Naive B cell (primary cell): ENCODE measurements at places on chromosomes 16 and 17.
A peak's percentile ranks its signal among the peaks of the same experiment; 100 is the strongest.

DNA sequence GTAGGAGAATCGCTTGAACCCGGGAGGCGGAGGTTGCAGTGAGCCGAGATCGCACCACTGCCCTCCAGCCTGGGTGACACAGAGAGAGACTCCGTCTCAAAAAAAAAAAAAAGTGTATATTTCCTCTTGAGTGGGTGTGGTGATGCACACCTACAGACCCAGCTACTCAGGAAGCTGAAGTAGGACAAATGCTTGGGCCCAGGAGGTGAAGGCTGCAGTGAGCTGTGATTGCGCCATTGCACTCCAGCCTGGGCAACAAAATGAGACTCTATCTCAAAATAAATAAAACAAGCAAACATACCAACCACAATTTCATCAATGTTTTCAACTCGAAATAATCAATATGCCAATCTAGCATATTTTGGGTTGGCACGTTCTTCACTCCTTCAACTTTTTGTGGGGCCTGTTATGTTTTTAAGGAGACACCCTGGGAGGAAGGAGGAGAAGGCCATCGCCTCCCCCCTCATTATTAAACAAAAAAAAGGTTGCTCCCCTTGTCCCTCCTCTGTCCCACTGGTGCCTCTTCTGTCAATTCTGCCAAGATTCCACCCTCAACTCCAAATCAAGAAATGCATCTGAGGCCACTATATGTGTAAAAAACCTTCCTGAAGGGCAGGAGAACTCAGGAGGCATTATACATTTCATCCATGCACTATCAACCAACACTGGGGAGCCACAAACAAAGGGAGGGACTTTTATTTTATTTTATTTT, 52.4 kb upstream of the ATF7IP2 start:
- DNase-seq, result no peak
- H3K4me3 ChIP-seq, result peak overlapping the region; percentile 55
- H3K27ac ChIP-seq, result peak overlapping the region; percentile 15
- peaks cover 24% of the 10 kb centered on the region for H3K4me1 ChIP-seq
- H3K36me3 ChIP-seq, result no peaks in the 10 kb centered on the region

DNA sequence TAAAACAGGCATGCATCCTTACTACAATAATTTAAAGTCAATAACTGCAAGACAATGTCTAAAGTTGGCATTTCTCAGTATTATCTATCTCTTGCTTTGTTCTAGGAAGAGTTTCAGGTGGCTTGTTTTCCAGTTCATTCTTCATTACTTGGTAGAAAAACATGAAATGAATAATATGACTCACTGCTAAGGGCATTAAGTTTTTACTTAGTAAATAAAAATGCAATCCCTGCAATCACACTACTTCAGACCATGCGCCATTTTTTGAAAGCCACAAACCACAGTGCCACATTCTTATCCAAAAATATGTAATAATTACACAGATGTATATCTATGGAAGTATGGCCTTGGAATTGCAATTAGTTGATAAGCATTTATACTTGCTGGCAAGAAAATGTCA, 55.4 kb downstream of the CREBBP start:
- H3K27me3 ChIP-seq, result no peaks in the 10 kb centered on the region
- H3K27ac ChIP-seq, result peak overlapping the region; percentile 36
- H3K4me3 ChIP-seq, result no peak overlapping the region
- no peak for DNase-seq

DNA sequence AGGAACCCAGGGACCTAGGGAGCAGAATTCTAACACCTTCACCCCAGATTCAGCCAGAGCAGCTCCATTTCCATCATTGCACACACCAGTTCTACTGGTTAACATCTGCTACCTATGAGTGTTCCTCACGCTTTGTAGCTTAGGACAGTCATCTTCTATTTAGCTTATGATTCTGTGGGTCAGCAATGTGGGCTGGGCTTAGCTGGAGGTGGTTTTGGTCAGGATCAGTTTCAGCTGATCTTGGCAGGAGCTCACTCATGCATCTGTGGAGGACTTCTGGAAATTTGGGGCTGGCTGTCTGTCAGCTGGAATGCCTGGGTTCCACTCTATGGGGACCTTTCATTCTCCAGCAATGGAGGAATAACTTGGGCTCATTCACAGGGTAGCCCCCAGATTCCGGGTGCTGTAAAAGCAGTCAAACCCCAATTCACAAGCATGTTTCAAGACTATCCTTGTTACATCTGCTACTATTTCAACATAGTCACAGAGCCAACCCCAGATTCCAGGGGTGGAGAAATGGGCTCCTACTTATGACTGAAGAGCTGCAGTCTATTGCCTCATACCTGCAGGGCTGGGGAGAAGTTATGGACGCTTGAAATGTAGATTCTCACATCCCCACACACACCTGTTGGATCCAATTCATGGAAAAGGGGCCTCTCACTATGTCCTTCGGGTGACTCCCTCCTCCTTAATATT, 3.4 kb upstream of the HP start:
- no peak overlapping the region for H3K4me3 ChIP-seq
- DNase-seq, result no peak
- no peak overlapping the region for H3K27ac ChIP-seq
- peaks cover 6% of the 10 kb centered on the region for H3K36me3 ChIP-seq
- no peaks in the 10 kb centered on the region for H3K27me3 ChIP-seq

- H3K36me3 ChIP-seq, result no peaks in the 10 kb centered on the region
- H3K4me3 ChIP-seq, result no peak overlapping the region
- no peaks in the 10 kb centered on the region for H3K4me1 ChIP-seq
- H3K27ac ChIP-seq, result no peak overlapping the region
- no peaks in the 10 kb centered on the region for H3K27me3 ChIP-seq
- DNase-seq, result no peak
Measured at GRCh38 chr16:59907611-59908010, 1173.5 kb upstream of the GOT2 start.

GRCh38 chr17:42640121-42640520, 19.0 kb upstream of the TUBG2 start:
- no peak for DNase-seq

DNA sequence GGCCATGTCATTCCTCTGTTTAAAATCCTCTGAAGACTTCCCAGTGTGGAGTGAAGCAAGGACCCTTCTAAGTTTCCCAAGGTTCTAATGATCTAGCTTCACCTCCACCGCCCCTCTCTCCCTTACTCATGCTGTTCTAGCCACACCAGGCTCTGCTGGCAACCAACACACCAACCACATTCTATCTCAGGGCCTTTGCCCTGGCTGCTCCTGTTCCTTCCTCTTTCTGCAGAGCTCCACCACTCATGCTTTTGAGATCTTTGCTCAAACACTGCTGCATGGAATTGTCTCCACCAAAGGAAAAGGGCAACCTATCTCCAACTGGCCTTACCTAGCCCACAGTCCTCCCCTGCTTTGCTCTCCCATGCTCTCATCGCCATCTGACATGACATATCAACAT, 128.7 kb downstream of the XYLT1 start:
- peak overlapping the region; percentile 83 for H3K4me3 ChIP-seq
- peak overlapping the region; percentile 64 for H3K27ac ChIP-seq
- no peaks in the 10 kb centered on the region for H3K36me3 ChIP-seq
- H3K27me3 ChIP-seq, result no peaks in the 10 kb centered on the region
